H1 (cell line): ENCODE measurements at places on chromosomes 2 and 18. TPM values are rescaled to one million over a fixed set of nuclear protein-coding genes. Genes with fewer than 3 reads are reported as not detected.

DNA sequence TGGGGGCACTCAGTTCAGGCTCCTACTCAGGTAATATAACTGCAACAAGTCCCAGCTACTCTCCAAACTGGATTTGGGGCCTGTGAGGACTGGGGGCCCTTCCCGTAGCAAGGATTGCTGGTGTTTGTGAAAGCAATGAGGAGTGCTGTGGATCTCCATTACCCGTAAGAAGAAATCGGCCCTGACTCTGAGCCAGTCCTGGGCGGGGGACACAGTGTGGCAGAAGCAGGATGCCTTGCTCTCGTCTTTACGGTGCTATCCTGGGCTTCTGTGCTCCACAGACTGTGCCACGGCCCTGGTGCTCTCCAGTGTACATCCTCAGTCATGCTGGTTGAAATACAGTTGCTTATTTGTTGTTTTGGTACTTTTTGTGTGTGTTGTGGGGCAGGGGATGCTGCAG is 172.9 kb downstream of the NDUFA10 start:
- H3K4me3 ChIP-seq = no peak overlapping the region
- no peaks in the 10 kb centered on the region for H3K27me3 ChIP-seq
- H3K27ac ChIP-seq = no peak overlapping the region
- no peaks in the 10 kb centered on the region for H3K36me3 ChIP-seq
- H3K4me1 ChIP-seq = no peaks in the 10 kb centered on the region
- DNase-seq = no peak

DNA sequence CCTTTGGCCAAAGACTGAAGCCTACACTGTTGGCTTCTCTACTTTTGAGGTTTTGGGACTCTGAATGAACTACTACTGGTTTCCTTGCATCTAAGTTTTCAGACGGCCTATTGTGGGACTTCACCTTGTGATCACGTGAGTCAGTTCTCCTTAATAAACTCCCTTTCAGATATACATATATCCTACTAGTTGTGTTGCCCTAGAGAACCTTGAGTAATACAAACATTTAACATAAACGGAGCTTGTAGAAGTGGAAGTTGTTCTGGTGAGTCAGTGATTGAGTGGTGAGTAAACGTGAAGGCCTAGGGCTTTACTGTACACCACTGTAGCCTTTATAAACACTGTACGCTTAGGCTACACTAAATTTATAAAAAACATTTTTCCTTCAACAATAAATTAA is 107.2 kb upstream of the CDH2 start:
- no peak overlapping the region for H3K27ac ChIP-seq
- DNase-seq = no peak
- no peaks in the 10 kb centered on the region for H3K4me1 ChIP-seq
- no peak overlapping the region for H3K4me3 ChIP-seq
- peaks cover 9% of the 10 kb centered on the region for H3K27me3 ChIP-seq

- H3K4me3 ChIP-seq = no peak overlapping the region
- H3K27ac ChIP-seq = no peak overlapping the region
- peaks cover 2% of the 10 kb centered on the region for H3K4me1 ChIP-seq
- DNase-seq = no peak
- H3K27me3 ChIP-seq = no peaks in the 10 kb centered on the region
Observed at GRCh38 chr2:203470371-203470770, 64.7 kb downstream of the RAPH1 start.

DNA sequence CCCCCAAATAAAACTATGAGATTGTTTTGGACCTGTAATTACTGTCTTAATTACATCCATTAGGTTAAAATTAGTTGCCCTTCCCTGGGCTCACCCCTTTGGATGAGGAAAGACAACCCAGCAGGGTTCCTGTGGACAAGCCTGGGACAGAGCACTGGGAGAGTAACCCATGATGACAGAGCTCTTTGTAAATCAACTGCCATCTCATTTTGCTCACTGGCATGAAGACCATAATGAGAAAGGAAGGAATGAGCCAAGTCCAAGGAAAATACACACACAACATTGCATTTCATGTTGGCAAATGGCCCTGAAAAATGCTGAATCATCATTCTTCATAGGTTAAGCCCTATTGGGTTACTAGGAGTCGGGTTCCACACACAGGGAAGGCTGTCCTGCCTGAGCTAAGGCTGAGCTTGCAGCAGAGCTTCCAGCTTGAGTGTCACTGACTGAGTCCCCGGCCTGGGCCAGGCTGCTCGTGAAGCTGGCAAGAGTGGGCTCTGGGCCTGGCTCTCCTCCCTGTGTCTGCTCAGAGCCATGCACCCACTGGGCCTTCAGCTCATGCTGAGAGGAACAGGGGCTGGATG is 94.1 kb upstream of the ACAA2 start:
- no peaks in the 10 kb centered on the region; the same call in none of the 2 replicates for H3K4me1 ChIP-seq
- no peaks in the 10 kb centered on the region for H3K27me3 ChIP-seq
- H3K36me3 ChIP-seq = no peaks in the 10 kb centered on the region
- H3K4me3 ChIP-seq = no peak overlapping the region

DNA sequence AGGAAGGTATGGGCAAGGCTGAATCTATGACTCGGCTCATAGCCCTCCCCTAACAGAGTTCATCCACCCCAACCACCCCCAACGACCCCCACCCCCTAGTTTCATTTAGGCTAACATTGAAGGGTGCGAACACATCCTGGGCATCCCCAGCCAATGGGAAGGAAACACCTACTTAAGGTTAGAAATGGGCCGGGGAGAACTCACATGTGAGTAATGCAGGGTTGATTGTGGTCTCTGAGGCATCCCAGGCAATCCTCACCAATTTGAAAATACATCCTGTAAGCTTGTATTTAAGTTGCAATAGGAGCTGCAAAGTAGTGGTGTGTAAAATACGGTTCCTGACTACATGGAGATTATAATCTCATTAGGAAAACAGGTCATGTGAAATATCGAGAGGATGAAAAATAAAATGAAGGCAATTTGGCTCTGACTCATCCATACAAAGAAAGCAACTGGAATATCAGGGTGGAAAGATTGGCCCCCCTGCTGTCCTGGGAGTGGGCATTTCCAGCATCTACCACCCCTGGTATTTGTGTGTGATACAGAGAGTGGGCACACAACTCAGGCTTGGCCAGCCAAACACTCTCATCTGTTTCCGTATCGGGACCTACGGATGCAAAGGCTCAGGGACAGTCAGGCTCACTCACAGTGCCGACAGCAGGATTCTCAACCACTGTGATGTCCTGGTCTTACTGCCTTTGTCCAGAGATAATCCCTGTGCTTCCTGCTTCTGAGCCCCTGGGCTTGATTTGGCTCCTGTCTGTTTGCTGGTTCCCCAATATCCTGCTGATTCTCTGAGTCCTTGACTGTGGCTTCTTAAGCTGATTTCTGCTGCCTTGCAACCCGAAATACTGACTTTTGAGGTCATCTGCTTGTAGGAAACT is 90.0 kb upstream of the NCKAP5 start:
- no peaks in the 10 kb centered on the region for H3K27me3 ChIP-seq
- no peak overlapping the region for H3K27ac ChIP-seq
- peaks cover 3% of the 10 kb centered on the region for H3K4me1 ChIP-seq

GRCh38 chr18:79438898-79439627 is 43.3 kb downstream of the NFATC1 start:
- no peak for DNase-seq
- H3K27ac ChIP-seq = no peak overlapping the region
- no peaks in the 10 kb centered on the region for H3K36me3 ChIP-seq
- no peaks in the 10 kb centered on the region for H3K27me3 ChIP-seq
- H3K4me3 ChIP-seq = no peak overlapping the region

- H3K36me3 ChIP-seq = no peaks in the 10 kb centered on the region
- no peaks in the 10 kb centered on the region for H3K4me1 ChIP-seq
Observed at GRCh38 chr2:18271370-18272147, 288.9 kb downstream of the RDH14 start.

- no peak overlapping the region for H3K27ac ChIP-seq
- H3K27me3 ChIP-seq = no peaks in the 10 kb centered on the region
Observed at GRCh38 chr2:111091811-111092211, 28.9 kb upstream of the BCL2L11 start.

- H3K4me1 ChIP-seq = no peaks in the 10 kb centered on the region
- no peak for DNase-seq
- H3K27ac ChIP-seq = no peak overlapping the region
- H3K36me3 ChIP-seq = no peaks in the 10 kb centered on the region
- H3K4me3 ChIP-seq = no peak overlapping the region
- no peaks in the 10 kb centered on the region for H3K27me3 ChIP-seq
Observed at GRCh38 chr2:95289253-95289652, 7.9 kb upstream of the KCNIP3 start.

DNA sequence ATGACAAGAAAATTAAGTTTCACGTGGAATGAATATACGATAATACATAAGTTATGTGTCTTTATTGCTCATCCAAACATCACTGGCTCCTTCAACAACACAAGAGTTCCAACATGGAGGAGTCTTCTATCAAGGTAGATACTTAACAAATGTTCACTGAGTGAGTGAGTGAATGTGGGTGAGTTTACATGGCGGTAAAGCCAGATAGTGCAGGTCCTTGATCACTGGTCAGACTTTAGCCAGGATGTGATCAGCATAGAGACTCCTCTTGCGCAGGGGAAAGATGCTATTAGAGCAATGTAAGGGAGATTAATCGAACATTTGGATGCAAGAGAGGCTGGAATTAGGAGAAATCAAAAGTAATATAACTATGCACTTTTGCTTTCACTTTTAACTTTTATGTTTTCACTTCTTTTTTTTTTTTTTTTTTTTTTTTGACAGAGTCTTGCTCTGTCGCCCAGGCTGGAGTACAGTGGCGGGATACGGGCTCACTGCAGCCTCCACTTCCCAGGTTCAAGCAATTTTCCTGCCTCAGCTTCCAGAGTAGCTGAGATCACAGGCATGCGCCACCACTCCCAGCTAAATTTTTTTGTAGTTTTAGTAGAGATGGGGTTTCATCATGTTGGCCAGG is 249.0 kb upstream of the ID2 start:
- H3K27ac ChIP-seq = no peak overlapping the region
- DNase-seq = no peak
- no peaks in the 10 kb centered on the region for H3K36me3 ChIP-seq
- H3K4me3 ChIP-seq = no peak overlapping the region
- H3K4me1 ChIP-seq = 0 out of 2 replicates have a peak, but pooled peaks cover 3% of the 10 kb centered on the region

GRCh38 chr2:102251042-102251848 is 60.1 kb upstream of the IL1RL1 start:
- H3K27me3 ChIP-seq = no peaks in the 10 kb centered on the region
- H3K4me1 ChIP-seq = peaks cover 4% of the 10 kb centered on the region; the same call in 1 of the 2 replicates
- no peak for DNase-seq
- no peak overlapping the region for H3K27ac ChIP-seq
- H3K4me3 ChIP-seq = peak overlapping the region; percentile 40

DNA sequence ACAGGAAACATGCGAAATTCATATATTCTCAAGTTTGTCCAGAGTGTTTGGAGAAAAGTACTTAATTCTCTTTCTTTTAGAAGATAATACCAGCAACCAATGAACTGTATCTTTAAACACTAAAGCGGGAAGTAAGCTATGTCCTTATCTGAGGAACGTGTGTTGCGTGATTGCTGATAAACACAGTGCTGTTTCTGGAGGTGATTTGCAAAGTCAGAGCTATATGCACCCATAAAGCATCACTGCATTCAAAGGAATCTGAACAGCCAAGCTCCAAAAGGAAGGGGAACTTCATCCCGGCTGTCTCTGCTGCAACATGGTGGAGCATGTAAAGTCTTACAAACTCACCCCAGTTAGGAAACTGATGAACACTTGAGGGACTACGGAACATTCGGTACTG is 271.7 kb upstream of the FN1 start:
- H3K36me3 ChIP-seq = no peaks in the 10 kb centered on the region
- H3K4me1 ChIP-seq = no peaks in the 10 kb centered on the region
- no peak overlapping the region for H3K27ac ChIP-seq
- no peak for DNase-seq
- no peaks in the 10 kb centered on the region for H3K27me3 ChIP-seq
- H3K4me3 ChIP-seq = no peak overlapping the region

DNA sequence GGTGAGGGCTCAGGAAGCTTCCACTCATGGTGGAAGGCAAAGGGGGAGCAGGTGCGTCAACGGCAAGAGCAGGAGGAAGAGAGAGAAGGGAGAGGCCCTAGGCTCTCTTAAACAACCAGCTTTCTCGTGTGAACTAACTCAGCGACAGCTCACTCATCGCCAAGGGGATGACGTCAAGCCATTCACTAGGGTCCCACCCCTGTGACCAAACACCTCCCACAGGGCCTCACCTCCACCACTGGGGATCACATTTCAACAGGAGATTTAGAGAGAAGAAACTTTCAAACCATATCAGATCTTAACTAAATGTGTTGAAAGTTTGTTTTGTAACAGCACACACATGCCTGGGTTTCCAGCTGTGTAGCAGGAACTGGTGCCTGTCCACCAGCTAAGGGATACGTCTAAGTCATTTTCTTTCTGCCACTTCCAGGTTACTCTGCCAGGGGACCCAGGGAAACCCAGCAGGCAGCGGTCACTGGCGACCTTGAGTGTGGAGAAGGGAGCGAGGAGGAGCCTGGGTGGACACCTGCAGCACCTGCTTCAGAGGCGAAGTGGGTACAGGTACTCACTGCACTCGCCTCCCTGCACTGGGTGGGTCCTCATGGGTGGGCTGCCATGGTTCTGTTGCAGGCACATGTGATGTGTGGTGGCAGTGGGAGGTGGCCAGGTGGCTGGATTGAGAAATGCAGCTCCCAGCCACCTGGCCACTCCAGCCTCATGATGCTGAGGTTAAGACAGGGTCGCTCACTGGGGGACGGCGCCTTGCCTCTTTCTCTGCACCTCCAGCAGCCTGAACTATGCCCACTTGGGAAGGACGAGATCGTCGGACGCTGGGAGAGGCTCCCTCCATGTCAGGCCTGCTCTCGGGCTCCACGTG is 8.4 kb upstream of the GPC1 start:
- H3K27ac ChIP-seq = no peak overlapping the region
- H3K36me3 ChIP-seq = no peaks in the 10 kb centered on the region
- H3K4me1 ChIP-seq = peaks cover 2% of the 10 kb centered on the region; the same call in 1 of the 2 replicates
- no peak overlapping the region for H3K4me3 ChIP-seq

DNA sequence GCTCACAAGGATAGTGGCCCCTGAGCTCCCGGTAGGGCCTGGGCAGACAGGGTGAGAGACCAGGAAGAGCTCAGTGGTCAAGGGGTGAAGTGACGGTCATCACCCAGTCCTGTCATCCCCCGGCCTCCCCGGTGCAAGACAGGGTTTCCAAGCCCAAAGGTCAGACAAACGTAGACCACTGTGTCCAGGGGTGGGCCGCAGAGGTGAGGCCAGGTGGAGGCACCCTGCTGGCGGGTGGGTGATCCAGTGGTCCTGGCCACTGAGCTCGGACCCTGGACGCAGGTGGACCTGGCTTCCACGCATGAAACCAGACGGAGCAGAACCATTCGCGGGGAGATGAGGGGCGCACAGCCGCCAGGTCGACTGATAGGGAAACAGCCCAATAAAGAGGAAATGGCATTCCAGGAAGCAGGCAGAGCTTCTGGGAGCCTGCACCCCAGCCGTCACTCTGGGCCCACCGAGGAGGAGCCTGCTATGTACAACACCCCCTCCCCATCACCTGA is 14.4 kb upstream of the SNED1 start:
- no peak overlapping the region for H3K4me3 ChIP-seq
- H3K27me3 ChIP-seq = peaks cover 3% of the 10 kb centered on the region; the same call in 1 of the 2 replicates
- no peak overlapping the region for H3K27ac ChIP-seq
- no peaks in the 10 kb centered on the region for H3K4me1 ChIP-seq

GRCh38 chr18:5415031-5415430 is 119.5 kb upstream of the ZBTB14 start:
- no peak for DNase-seq
- no peaks in the 10 kb centered on the region for H3K27me3 ChIP-seq
- H3K4me3 ChIP-seq = no peak overlapping the region
- H3K36me3 ChIP-seq = no peaks in the 10 kb centered on the region
- peaks cover 8% of the 10 kb centered on the region for H3K4me1 ChIP-seq

The SGO2 gene
- 29.0 and 33.2 TPM in 2 replicates for total RNA-seq

The LONRF2 gene
- 0.42 and 0.74 TPM in 2 replicates for total RNA-seq

The SULT1C4 gene
- 2.1 and 2.9 TPM in 2 replicates for total RNA-seq

The DDX18 gene
- total RNA-seq = 111 and 119 TPM in 2 replicates

The TIMM21 gene
- total RNA-seq = 43.8 and 46.3 TPM in 2 replicates

The IL37 gene
- not detected in 2 replicates for total RNA-seq

The ANKRD30B gene
- total RNA-seq = 0.11 TPM in 1 of 2 replicates, not detected in the other

The COL4A3 gene
- 0.17 and 0.34 TPM in 2 replicates for total RNA-seq

The UPP2 gene
- not detected in 2 replicates for total RNA-seq

The CFC1 gene
- total RNA-seq = 0.31 TPM in 1 of 2 replicates, not detected in the other

The CTAGE1 gene
- total RNA-seq = not detected in 2 replicates
